Activated CD4-positive, alpha-beta T cell treated with anti-CD3 and anti-CD28 coated beads for 4 hours (primary cell): ENCODE measurements at places on chromosomes 2 and 18.

DNA sequence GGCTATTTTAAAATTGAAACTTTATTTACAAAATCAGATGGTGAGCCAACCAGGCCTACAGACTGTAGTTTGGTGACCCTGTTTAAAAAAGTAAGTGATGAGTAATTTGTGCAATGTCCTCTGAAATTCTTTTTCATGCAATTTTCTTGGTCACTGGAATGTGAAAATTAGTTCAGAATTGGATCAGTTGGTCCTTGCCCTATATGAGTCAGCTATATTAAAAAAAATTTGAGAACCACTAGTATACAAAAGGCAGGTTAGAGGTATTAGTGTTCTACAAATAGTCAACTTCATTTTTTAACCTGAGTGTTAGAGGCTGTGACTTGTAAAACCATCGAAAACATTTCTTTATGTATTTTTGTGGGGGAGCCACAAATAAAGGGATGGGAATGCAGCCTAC lies 91.1 kb upstream of the NXPH2 start:
- no peak for DNase-seq

DNA sequence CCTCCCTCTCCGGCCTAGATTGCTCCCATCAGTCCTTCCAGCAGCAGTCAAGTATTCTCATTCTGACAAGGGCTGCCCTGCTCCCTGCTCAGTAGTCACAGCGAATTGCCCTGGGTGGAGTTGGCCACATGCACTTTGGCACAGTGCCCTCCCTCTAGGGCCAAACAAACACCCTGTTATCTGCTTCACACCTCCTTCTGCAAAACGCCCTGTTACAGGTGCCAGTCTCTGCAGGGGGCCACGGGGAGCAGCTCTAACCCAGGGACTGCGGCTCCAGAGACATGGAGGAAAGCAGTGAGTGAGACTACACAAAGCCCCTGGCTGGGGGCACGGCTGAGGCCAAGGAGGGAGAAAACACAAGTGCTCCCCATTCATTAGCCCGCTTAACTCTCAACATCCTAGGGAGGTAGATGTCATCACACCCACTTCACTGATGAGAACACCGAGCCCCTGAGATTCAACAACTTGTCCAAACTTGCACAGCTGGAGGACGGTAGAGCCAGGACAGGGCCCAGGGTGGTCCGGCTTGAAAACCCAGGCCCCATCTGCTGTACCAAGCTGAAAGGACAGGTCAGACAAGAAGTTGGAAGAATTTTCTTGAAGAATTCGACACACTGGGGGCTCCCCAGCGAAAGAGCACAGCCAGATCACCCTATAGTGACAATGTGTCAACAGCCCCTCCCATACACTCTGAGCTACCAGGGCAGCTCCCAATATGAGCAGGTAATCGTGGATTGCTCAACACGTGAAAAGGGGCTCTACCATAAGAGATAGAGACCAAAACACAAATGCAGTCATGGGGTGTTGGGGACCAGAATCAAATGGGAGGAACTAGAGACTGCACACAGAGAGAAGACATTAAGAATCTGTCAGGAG lies 8.7 kb upstream of the TFCP2L1 start:
- no peak for DNase-seq

GRCh38 chr2:200243441-200243840 lies 63.1 kb upstream of the SPATS2L start:
- no peak for DNase-seq

DNA sequence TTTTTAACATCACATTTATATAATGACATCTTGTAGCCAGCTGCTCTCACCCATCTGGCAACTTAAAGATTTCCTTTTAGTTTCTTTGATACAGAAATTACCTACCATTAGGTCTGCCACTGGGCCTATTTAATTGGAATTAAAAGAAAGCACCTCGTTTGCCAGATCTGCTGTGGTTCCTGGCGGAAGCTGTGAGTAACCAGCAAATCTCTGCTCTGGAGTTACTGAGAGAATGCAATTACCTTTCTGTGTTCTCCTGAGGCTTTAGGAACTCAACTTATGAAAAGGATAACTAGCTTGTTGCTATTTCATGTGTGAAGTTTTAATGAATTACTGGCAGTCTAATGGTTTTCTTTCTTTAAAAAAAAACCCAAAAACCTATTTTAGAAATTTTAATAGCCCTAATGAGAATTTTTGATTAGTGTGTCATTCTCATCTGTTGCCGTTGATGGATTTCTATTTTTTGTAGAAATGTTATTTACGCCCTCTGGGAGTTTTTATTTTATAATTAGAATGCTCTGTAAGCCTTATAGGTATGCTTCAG lies 69.7 kb upstream of the LYPD6B start:
- no peak for DNase-seq

- DNase-seq = no peak
Measured at GRCh38 chr2:172826522-172826921, 90.9 kb downstream of the RAPGEF4 start.

GRCh38 chr2:45452866-45453265 lies 158.2 kb downstream of the SRBD1 start:
- DNase-seq = no peak

DNA sequence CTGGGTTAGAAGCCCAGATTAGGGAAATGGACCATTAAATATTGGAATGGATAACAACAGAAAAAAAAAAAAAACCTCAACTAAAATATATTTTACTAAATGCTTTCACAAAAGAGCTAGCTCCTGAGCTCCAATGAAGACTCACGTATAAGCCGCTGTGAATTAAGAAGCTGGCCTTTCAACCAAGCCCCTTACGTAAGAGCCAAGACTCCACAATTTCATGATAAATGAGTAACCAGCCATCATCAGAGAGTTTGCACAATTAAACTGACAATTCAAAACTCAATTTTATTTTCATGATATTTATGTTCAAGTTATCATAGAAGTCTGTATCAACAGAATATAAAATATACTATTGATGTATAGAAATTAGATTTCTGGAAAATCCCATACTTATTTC lies 70.7 kb upstream of the HNRNPA3 start:
- no peak for DNase-seq

DNA sequence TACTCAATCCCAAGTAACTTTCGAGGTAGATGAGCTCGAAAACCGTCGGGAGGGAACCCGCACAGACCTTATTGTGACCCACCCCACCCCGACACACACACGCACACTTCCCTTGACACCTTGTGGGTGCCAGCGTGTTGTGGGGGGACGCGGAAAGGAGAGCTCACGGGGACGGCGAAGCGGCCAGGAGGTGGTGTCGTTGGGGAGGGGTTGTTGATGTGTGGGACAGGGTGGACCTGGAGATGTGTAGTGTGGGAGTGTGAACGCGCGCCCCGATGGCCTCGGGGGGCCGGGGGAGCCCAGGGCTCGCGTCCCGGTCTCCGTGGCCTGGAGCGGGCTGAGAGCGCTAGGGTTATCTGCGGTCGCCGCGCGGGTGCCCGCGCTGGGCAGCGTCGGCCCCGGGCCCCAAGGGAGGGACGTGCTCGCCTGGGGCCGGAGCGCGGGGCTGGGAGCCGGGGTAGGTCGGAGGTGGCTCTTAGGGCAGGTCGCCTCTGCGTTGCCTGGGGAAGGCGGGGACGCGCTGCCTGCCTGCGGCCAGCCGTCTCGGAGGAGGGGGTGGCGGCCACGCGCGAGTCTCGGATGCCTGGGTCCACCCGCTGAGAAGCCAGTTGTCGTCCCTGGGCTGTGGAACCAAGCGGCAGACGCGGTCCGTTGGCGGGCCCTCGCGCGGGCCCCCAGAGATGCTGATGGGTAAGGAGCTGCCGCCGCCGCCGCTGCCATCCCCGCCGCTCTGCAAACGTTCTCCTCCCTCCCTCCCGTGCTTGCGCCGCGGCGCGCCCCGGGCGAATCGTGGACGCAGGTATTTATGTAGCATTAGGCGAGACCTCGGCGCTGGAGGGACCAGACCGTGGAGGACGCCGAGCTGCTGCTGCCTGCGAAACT lies 1.6 kb downstream of the KLHL29 start:
- no peak for DNase-seq

- DNase-seq = no peak
Measured at GRCh38 chr2:53765767-53766166, 1.8 kb upstream of the CHAC2 start.

- DNase-seq = no peak
Measured at GRCh38 chr18:22539051-22539765, 121.5 kb upstream of the CTAGE1 start.

DNA sequence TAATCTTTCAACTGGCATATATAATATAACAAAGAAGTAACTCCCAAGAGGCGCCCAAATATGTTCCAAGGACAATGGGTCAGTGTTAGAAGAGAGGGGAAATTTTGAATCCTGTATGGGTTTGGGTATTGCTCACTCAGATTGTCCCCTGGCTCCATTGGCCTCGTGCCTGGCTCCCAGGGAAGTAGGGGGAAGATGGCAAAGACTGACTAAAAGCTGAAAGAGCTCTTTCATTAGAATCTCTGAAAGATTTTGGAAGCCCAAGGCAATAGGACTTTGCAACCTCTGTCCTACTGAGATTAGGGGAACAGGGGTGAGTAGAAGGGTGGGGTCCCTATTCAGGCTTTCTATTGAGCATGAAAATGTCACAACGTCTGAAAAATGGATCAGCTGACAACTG lies 1272.8 kb upstream of the ZEB2 start:
- DNase-seq = no peak

DNA sequence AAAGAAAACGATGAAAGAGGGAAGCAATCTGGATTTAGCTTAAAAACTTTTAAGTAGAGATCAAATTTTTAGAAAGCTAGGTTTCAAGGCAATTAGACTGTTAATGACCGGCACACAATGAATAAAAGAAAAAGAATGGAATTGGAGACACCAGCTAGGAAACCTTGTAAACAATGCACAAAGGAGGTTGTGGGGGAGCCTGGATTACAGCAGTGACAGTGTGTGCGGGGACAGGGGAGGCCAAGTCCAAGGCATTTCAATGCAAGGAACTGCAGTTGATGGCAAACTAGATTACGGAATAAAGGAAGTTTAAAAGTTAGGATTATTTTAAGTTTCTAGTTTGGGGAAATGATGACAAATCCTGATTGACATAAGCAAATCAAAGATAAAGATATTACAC lies 74.5 kb downstream of the DTNB start:
- DNase-seq = no peak
